Activated naive CD4-positive, alpha-beta T cell (primary cell): ENCODE measurements at places on chromosomes 11 and 22.

- no peak for DNase-seq
Measured at GRCh38 chr11:73048446-73048845, 93.7 kb downstream of the FCHSD2 start.

GRCh38 chr11:11380340-11380739 is 27.3 kb upstream of the CSNK2A3 start:
- DNase-seq: no peak

DNA sequence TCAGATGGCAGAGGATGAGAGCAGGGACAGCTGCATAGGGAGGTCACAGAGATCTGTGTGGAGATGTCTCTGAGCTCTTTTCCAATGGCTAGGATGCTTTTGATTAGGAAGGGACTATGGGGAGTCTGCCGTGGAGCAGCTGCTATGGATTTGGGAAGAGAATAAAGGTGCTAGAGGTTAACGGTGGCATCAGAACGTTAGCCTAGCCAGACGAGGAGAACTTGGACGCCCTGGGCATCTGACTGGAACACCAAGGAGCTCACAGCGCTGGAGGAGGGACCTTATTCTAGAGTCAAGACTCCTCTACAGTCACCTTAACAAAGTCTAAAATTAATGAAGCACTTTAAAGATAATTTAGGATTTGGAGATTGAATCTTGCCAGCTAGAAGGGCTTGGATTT is 157.2 kb upstream of the B3GAT1 start:
- no peak for DNase-seq

GRCh38 chr11:108654994-108655631 is 9.8 kb upstream of the DDX10 start:
- no peak for DNase-seq

DNA sequence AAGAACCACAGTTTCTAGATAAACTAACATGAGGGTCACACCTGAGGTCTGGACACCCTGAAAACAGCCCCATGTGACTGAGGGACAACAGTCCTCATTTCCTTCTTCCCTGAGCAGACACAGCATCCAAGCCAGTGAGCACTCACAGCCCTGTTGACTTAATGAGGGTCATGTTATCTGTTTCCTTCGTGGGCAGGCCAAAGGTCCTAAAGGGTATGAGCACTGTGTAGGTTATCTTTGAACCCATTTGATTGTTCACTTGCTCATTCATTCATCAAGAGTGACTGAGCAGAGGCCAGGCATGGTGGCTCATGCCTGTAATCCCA is 170.7 kb upstream of the B3GAT1 start:
- no peak for DNase-seq

DNA sequence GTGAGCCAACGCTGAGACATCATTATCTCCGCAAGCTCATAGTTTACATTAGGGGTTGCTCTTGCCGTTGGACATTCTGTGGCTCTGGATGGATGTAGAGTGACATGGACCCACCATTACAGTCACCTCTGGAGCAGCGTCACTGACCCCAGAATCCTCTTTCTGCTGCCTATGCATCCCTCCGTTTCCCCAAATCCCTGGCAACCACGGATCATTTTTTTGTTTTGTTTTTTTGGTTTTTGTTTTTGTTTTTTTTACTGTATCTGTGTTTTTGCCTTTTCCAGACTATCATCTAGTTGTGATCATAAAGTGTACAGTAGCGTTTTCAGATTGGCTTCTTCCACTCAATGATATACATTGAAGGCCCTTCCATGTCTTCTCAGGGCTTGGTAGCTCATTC is 4.0 kb downstream of the PARVB start:
- DNase-seq: no peak

GRCh38 chr11:57316017-57316416 is 8.7 kb downstream of the TNKS1BP1 start:
- DNase-seq: no peak

GRCh38 chr11:103659743-103660142 is 376.7 kb upstream of the DDI1 start:
- no peak for DNase-seq

- DNase-seq: no peak
Measured at GRCh38 chr11:47302853-47303252, 32.9 kb downstream of the MADD start.

- DNase-seq: no peak
Measured at GRCh38 chr11:125084761-125085231, 21.7 kb downstream of the SLC37A2 start.
